Activated T-helper 1 cell treated with Interleukin-2 at 50 U/mL for 16 hours (primary cell): ENCODE measurements at places on chromosomes 12 and 14.

DNA sequence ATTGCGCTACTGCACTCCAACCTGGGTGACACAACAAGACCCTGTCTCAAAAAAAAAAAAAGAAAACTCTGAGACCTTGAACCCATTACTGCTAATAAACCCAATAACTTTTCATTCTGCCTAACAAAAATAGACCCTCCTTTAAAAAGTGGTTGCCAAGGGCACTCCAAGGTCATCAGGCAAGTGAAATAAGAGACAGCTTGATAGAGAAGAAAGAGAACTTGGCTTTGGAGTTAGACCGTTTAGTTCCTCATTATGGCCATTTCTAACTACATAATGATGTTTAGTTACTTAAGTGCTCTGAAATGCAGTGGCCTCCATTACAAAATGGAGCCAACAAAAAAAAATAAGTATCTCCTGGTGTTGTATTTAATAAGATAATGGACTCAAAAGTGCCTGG lies 55.9 kb downstream of the PHLDA1 start:
- DNase-seq = no peak

DNA sequence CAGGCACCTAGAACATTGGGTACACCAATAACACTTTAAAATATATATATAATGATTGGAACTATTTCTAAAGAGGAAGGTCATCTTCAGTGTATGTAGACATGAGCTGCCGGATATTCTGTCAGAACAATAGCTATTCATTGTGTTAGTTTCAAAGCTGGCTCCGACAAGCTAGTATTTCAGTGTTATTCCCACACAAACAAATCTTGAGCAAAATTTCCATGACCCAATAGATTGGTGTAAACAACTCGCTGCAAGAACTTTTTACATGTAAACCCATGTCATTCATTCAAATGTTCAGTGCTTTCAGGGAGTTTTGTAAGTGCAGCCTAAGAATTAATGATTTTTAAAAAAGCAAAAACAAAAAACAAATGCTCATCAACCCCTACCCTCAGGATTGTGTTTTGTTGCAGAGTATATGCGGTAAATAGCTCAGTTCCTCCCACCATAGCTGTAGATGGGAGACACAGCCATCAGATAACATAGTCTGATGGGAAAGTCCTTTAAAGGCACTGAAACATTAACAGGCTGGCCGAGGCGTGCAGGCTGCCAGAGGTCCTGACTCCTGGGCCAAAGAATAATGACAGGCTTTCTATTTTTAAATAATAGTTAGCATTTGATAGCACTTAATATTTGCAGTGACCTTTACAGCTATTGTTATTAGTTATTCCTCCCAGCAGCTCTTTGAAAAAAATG lies 150.3 kb upstream of the ARHGAP5 start:
- DNase-seq = no peak

DNA sequence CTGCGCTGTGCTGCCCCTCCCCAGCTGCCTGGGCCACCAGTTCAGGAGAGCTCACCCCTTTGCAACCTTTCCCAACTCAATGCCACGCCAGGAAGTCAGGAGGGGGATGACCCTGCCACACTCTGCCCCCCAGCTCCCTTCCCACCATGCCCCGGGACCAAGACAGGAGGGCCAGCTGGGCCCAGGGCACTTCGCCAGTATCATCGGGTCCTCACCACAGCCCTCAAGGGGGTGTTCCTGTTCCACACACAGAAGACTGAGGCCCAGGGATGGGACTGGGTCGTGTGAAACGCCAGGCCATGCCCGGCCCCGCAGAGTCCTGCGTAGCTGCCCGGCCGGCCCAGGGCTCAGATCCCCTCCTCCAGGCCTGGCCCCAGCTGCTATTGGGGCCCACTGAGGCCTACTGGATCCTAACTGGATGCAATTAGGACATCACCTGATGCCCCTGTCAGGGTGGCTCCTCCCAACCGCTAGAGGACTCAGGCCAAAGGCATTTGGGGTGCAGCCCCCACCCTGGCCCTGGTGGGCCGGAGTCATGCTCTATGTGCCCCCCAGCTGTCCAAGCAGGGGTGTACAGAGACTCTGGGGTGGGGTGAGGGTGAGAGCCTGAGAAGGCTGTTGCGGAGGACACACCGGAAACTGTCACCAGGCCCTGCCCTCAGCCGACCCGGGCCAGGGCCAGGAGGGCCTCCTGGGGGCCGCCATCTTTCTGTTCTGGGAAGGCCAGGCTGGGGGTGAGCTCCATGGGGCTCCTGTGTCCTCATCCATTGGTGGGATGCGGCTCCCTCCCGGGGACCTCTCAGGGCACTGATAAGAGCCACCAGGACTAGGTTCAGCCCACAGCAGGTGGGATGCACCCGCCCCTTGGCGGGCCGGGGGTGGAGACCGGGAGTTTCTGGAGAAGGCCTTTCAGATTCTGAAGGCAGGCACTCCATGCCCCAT lies 29.3 kb upstream of the ANKRD9 start:
- no peak for DNase-seq

DNA sequence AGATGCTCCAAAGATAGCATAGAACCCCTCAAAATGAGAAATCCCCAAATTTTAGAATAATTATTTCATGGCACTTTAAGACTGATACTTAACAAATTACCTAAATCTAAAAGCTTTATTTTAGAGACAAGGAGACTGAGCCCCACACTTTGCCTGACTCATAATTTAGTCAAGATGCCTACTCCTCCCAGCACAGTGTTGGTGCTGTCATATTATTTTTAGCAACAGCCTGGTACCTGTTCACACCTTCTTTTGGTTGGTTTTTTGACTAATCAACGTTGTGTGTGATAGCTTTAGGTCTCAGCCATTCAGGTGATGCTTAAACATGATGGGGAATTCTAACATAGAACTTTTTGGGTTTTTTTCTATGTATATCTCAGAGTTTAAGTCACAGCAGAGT lies 120.2 kb downstream of the SEC23A start:
- no peak for DNase-seq

GRCh38 chr12:124730455-124730932 lies 133.2 kb downstream of the SCARB1 start:
- no peak for DNase-seq

DNA sequence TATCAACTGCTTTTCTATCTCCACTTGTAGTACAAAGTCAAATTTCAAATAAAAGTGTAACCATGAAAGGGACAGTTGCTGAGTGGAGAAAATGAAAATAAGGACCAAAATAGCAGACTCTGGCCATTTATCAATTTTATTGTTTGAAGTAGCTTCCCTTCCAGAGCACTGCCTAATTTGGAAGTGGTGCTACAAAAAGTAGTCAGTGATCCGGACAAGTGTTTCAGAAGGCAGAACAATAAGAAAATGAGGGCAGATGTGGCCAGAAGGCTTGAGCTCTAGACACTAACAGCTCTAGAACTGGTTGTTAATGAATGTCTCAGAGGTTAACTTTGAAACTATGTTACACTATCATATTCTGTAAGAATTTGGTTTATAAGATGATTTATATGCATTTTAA lies 48.9 kb downstream of the ABCC9 start:
- no peak for DNase-seq
